ENCODE measurements at places on chromosomes 4 and X.

DNA sequence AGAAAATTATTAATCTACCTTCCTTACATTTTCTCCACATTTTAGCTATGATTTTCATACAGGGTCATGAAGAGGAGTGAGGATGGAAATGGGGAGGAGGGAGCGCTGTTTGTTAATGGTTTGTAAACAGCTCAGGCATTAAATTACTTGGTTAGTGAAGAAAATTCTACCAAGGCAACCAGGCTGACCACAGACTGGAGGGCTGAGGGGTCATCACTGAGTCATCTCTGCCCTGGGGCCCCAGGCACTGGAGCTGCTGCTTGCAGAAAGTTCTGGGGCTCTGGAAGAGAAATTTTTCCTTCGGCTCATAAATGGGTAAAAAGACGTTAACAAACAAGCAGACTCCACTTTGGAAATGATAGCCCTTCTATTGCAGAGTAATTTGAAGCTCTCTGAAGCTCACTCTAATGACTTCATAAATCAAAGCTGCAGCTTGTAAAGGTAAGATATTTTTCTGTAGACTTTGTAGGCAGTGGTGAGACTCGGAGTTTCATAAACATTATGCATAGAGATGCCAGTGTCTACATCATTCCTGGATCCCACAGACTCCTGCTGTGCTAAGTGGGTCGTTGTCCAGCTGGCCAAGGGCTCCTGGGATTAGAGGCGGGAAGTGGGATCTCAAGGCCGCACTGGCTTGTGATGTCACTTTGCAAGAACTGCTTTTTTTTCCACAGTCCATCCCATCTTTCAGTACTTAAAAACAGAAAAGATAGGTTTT lies 159.6 kb downstream of the PTTG2 start:
- no peak for DNase-seq

DNA sequence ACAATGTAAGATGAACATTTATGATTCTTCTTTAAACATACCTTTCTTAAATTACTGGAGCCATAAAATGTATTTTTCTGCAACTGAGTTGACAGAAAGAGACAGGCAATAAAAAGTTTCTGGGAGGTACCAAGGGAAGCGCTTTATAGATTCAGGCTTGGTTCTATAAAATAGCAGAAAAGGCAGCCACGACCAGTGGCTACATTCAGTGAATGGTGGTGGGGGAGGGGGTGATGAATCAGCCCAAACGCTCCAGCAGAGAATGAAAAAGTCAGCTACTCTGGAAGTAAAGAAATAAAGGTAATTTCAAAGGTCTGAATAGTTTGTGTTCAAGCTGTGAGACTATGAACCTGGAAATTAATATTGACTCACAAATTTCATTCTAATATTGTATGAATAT lies 456.1 kb downstream of the KCTD8 start:
- DNase-seq = no peak

GRCh38 chr4:109614466-109614865 lies 54.4 kb downstream of the MCUB start:
- DNase-seq = no peak

GRCh38 chrX:38746102-38746501 lies 55.2 kb upstream of the MID1IP1 start:
- no peak for DNase-seq

GRCh38 chrX:115344885-115345614 lies 55.5 kb downstream of the LUZP4 start:
- no peak for DNase-seq

DNA sequence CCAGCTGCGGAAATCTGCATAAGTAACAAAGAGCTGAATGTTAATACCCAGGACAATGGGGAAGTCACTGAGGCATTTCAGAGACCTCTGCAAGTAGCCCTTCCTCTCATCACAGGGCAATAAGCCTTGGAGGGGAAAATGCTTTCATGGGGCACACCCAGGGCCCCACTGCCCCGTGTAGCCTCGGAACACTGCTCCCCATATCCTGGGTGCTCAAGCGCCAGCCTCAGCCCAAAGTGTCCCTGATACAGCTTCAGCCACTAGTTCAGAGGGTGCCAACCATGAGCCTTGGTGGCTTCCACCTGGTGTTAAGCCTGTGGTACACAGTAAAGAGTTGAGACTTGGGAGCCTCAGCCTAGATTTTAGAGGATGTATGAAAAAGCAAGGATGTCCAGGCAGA lies 402.8 kb upstream of the CXorf51A start:
- DNase-seq = no peak

Data from cerebellar nuclear complex (tissue), 1 donor.